ENCODE measurements at places on chromosomes 7 and 10.
A peak's percentile ranks its signal among the peaks of the same experiment; 100 is the strongest.

GRCh38 chr10:75544386-75544785 lies 113.0 kb downstream of the LRMDA start:
- no peak for DNase-seq

DNA sequence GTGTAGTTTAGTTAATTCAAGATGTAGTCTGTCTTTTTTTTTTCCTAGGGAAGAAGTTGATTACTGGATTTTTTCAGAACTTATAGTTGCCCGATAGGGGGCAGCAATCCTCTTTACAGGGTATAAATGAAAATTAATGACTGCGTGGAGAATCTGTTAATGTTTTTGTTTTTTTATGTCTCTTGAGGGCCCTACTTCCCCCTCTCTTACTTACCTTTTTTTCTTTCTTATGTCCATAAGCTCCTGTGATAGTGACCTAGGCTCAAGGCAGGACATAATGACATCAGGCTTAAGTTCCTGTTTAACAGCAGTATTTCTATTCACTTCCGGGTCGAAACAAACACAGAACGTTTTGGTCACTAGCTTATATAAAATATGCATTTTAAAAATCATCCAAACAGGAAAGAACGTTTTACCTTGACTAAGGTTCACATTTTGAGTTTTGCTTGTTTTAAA lies 18.8 kb downstream of the CDC123 start:
- no peak for DNase-seq

DNA sequence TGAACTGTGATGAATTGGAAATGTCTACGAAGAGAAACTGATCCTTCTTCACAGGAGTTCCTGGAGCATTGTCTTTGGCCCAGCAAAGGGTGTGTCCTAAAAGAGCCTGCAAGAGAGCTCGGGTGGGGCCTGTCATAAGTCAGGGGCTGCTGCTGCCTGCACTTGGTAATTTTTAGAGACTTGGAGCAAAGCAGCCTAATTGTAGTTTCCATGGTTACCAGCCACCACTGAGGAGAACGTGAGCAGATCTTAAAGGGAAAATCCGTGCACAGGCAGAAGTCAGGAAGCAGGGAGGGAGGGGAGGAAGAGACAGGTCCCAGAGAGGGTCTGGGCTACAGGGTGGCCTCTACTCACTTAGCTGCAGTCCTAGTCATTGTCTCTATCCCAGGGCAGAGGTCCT lies 463.6 kb downstream of the PLXNA4 start:
- no peak for DNase-seq

GRCh38 chr10:23314835-23315239 lies 29.8 kb downstream of the C10orf67 start:
- DNase-seq, result peak; percentile 24

GRCh38 chr10:614790-615582 lies 74.5 kb downstream of the DIP2C start:
- no peak for DNase-seq

GRCh38 chr10:24894728-24895127 lies 57.7 kb downstream of the PRTFDC1 start:
- DNase-seq, result no peak

- DNase-seq, result no peak
These were observed 38.3 kb upstream of the PRLHR start for GRCh38 chr10:118633786-118634185.

- DNase-seq, result no peak
These were observed 39.5 kb downstream of the GARS1 start for GRCh38 chr7:30634193-30634626.

GRCh38 chr7:70556761-70557160 lies 575.2 kb upstream of the GALNT17 start:
- no peak for DNase-seq

DNA sequence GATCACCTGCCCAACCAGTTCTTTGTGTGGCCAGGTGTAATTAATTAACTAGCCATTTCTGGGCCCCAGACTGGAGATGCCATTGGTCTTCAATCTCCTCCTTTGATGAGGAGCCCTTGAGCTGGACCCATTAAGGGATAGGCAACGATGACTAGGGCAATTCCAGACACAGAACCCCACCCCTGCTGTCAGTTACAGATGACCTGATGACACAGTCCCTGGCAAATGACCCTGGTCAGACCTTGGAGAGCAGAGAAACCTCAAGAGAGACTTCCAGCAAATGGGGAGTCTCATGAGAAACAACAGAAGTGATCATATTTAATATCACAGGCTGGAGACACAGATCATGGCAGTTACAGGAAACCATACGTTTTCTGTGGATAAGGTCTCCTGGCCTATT lies 101.8 kb upstream of the TCF7L2 start:
- DNase-seq, result no peak

- DNase-seq, result no peak
These were observed 38.2 kb downstream of the HTRA1 start for GRCh38 chr10:122499491-122499941.

DNA sequence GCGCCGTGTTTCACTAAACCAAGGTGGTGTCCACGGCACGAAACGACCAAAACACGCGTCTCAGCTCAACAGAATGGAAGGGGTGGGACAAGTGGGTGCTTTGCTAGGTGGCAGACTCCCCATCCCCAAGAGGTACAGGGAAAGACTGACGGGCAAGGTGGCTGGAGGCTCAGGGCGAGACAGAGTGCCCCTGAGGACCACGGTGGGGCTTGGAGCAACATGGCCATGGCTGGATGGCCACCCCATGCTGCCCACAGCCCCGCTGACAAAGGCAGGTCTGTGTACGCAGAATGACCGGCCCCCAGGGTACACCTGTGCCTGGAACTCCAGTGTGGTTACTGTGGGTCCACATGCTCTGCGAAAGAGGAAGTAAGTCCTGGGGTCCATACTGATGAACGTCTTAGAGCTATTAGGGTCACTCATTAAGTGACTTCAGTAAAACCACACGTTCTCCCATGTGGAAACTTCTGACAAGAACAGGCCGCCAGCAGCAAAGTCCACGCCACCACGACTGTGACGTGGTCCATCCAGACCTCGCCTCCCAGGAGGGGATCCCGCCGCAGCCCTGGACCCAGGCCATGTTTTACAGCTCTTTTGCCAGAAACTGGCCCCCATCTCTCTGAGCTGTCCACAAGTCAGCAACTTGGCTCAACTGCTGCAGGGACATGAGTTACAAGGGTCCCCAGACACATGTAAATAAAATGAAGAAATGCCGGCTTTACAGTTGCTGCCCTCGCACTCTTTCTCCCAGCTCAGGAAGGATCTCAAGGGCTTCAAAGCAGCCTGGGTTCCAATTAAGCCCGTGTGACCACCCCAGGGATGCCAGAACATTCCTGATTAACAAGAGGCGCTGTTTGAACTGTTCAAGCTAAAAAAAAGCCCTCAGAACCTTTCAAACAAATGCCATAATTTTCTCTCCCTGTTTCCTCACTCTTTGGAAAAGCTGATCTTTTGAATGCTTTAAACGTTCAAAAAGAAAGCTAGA lies 66.8 kb downstream of the MAD1L1 start:
- no peak for DNase-seq

DNA sequence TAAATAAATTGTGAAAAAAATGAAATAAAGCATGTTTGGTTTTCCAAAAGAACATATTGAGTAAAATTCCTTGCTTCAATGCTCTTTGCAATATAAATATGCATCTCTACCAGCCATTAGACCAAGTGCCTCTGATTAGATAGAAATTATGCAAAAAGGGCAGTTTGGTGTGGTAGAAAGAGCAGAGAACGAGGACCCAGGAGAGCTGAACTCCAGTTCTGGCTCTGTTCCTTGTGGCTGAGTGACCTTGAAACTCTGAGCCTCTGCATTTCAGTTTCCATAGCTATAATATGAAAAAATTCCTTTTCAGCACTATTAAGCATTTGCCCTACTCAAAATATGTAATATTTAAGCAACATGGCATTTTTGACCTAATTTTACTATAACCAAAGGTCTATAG lies 36.5 kb downstream of the COL1A2 start:
- DNase-seq, result no peak

GRCh38 chr7:103474956-103475355 lies 28.9 kb upstream of the SLC26A5 start:
- no peak for DNase-seq

DNA sequence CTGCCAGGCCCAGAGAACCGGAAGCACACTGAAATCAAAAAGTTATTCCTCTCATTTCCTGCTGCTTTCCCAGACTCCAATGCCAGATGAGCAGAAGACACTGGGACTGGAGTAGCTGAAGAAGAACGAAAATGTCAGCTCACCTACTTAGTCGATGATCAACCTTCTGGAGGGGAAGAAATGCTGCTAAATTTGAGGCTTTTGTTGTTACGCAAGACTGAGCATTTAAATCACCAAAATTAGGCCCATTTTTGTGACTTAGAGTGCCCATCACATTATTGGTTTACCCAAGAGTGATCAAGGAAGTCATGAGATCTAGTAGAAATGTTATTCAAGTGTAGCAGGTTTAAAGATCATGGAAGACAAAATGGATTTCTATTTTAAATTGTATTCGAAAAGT lies 182.1 kb upstream of the PLXDC2 start:
- DNase-seq, result no peak

DNA sequence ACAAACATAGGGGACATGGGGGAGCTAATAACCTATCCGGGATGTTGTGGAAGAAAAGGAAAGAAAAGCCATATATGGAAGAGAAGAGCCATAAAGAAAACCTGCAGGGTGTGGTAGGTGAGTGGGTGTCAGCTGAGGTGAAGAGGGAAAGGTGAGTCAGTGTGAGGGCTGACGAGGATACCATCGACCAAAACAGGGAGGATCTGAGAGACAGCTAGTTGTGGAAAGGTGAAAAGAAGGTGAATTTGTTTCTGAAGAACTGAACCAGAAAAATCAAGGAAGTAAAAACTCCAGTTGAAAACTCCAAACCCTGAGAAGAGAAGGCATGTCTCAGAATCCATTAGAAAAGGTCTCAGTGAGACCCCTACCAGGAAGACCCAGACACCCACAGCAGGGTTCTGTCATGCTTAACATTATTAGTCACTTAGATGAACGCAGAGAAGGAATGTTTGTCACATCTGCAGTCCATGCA lies 4.1 kb downstream of the BLNK start:
- no peak for DNase-seq

DNA sequence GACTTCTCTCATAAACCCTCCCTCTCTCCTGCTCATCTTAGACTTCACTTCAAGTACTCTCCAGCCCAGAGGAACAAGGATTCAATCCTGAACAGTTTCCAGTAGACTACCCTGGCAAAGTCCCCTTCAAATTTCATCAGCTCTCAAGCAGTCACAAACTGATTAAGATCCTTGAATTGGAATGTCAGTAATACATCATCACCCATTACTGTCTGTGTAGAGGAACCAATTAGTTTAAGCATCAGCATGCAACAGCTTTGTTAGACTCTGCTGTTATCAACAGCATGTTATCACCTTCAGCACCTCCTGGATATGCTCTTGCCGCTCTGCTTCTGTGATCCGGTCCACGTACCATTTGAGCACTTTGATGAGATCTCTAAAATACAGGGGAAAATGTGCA lies 307.0 kb upstream of the IMMP2L start:
- no peak for DNase-seq

DNA sequence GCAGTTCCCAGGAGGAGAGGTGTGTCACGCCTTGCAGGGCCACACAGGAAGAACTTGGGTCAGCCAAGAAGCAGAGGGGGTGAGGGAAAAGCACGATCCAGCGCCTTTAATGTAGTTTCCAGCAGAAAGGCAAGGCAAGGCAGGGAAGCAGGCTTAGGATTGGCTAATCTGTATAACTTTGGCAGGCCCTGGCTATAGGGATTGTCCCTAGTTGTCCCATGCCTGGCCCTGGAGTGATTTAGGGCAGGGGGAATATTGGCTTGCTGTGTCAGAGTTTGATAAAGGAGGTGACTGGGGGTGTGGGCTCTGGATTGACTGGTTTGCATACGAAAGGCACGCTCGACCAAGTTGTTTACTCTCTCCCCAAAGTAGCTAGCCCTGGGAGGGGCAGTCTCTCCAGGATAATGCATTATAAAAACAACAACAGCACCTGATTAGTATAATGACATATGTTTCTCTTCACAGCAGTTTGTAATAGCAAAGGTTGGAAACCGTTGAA lies 44.5 kb downstream of the RBM28 start:
- DNase-seq, result no peak

DNA sequence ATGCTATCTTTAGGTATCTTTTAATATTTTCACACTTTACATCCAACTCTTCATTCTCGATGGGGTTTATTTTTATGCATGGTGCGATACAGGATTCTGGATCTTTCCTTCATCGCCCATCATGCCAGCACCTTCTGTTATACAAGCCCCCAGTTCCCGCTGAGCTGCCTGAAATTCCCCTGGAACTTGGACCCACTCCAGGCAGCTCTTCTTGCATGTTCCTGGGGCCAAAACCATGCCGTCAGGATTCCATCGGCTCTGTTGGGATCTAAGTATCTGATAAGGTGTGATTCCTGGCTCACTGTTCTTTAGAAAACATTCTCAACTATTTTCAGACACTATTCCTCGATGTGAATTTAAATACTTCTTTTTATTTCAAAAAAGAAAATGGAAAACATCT lies 40.5 kb upstream of the PPP2R2D start:
- DNase-seq, result no peak

Measured in stimulated activated CD8-positive, alpha-beta memory T cell treated with anti-CD3 and anti-CD28 coated beads, Interleukin-15, amount 100 ng/mL, for 1 hour (primary cell).